ENCODE measurements at places on chromosomes 2 and 18.

DNA sequence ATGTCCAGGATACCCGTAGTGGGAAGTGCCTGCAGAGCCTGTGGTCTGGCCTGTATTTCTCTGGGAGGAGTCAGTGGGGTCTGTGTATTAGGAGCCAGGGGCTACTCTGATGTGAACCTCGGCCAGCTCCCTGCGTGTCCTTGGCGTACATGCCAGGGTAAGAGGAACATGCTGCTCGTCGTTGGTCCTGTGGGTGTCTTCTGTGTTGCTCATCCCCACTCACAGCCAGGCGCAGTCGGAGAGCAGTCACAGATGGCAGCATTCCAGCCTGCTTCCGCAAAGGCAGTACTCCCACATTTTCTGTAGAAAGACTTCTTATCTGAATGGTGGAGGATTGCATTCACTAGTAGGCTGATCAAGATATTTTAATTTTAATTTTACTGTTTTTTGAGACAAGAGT is 84.9 kb downstream of the DGKD start:
- peak; percentile 71 for DNase-seq

DNA sequence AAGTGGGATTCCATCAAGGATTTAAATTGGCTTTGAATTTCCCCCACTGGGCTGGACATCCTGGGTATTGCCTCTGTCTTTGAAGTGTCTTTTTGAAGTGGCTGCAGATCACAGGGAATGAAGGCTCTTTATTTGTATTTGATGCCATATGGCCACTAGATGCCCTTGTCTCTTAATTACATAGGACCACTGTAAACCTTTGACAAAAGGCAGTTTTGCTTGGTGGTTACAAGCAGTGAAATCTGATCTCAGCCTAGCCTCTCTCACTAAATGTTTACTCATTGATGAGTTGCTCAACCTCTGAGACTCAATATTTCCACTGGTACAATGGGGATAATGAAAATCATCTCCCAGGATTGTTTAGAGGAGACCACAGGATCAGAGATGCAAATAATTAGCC is 102.2 kb downstream of the INSIG2 start:
- DNase-seq = no peak

DNA sequence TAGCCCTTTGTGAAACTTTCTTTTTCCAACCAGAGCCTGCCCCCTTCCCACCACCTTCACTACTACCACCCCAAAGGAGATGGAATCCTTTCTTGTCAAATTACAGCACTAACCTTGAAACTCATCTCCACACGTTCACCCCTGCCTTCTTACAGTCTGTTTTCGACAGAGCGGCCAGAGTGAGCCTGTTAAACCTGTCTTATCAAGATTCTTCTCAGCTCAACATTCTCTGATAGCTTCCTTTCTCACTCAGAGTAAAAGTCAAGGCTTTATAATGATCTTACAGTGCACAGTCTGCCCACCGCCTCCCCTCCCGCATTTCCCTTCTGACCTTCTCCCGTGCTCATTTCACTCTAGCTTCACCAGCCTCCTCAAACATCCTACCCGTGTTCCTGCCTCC is 56.0 kb downstream of the ARHGAP25 start:
- DNase-seq = no peak

DNA sequence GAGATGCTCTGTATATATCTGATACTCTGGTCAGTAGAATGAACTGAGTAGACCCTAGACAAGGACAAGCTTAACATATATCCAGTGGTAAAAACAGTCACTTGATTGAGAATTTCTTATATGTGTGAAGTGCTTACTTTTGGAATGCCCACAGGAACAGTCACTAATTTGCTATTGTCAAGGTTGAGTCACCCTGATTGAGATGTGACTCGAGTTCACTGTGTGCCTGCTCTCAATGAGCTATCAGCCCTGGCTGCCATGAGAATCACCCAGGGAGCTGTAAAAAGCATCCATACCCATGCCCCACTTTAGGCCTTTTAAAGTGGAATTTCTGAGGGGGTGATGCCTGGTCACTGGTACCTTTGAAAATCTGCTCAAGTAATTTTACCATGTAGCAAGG is 283.7 kb downstream of the SUCLG1 start:
- DNase-seq = no peak

GRCh38 chr2:126367361-126367760 is 288.6 kb upstream of the GYPC start:
- DNase-seq = no peak
